Osteocyte (in vitro differentiated cells): ENCODE measurements at places on chromosomes 13 and 19.

GRCh38 chr19:4911314-4911713, 2.0 kb downstream of the UHRF1 start:
- no peak for DNase-seq

- no peak for DNase-seq
These were observed 4.3 kb downstream of the RGCC start for GRCh38 chr13:41461527-41462139.

DNA sequence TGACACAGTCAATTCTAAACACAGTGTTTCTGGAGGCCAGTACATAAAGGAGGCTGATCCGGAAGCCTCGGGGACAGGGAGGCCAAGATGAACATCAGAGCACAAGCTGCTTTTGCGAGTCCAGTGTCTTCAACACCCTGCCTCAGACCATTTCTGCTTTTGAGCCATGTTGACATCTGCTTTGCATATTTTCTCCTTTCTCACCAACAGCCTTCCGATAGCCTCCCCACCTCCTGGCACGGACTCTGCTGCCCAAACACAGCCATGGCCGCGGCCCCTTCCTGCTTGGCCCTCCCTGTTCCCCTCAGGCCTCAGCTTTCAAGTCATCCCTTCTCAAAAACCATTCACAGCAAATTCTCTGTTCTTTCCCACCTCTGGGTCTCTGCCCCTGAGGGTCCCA, 3.6 kb downstream of the LRRC25 start:
- no peak for DNase-seq

DNA sequence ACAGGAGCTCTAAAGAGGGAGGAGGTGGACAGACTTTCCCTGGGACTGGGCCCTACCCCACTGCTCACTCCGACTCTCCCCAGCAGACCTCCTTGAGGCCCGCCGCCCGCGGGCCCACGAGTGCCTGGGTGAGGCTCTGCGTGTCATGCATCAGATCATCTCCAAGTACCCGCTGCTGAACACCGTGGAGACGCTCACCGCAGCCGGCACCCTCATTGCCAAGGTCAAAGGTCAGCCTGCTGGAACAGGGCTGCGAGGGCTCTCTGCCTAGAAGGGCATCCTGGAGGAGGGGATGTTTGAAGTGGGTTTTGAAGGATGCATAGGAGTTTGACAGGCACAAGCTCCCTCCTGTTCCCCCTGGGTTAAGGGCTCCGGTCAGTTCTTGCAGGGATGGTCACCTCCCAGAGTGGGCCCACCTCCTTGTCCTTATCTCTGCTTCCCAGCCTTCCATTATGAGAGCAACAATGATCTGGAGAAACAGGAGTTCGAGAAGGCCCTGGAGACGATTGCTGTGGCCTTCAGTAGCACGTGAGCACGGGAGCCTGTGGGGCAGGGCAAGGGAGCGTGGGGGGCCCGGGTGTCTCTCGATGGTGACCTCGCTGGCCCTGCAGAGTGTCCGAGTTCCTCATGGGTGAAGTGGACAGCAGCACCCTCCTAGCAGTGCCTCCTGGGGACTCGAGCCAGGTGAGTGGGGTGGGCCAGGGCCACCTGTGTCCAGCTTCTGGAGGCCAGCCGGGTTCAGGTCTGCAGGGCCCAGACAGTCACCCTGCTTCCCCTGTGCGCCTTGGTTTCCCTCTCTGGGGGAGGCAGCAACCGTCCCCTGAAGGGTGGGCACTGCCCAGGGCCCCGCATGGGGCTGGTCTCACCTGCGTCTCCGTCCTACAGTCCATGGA, 6.3 kb downstream of the ARHGAP45 start:
- DNase-seq = no peak

DNA sequence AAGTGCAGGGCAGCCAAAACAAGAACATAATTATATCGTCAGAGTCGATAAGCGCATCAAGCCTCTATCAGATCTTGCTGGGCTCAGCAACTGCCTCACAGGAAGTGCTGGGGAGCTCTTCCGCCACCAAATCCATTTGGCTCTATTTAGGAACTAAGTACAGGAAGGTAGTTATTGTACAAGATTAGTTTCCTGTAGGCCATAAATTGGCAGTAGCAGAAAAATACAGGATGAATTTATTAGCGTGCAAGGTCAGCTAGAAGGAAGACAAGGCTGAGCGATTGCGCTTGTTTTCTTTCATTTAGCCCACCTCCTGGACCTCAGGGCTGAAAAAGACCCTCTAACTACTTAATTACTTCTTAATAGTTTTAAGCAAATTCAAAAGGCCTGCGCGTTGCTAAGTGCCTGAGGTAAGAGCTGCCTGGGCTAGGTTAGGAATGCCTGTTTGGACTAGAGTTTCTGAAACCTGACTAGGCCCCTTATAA, 118.5 kb downstream of the IRS2 start:
- no peak for DNase-seq

DNA sequence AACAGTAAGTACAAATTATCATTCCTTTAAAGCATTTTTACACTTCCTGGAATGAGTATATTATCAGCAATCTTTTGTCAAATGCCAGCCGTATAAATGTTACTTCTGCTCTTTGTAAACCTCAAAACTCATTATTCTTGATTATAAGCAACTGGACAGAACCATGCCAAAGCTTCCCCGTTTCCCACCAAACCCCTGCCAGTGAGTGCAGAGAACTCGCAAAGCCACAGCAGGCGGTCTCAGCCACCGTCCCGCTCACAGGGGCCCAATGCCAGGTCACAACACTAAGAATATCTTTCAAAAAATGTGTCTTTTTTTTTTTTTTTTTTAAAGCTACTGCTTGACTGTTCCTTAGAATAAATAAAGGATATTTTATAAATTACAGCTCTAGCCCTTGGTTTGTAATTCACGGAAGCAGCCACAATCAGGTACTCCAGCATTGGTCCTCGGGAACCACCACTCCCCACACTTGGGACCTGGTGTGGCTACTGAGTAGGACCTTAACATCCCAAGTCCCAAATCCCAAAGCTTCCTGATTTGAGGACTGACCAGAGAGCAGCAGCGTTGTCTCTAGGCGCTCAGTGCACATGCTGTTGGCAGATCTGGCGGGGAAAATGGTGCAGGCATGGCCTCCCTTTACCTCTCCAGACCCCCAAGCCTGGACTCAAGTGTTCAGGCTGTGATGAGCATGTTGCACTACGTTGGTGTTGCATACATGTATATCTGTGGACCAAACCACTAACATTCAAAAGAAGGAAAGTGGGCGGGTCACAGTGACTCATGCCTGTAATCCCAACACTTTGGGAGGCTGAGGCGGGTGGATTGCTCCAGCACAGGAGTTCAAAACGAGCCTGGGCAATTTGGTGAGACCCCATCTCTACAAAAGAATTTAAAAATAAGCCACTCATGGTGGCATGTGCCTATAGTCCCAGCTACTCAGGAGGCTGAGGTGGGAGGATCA, 19.0 kb downstream of the KCTD15 start:
- DNase-seq = no peak

DNA sequence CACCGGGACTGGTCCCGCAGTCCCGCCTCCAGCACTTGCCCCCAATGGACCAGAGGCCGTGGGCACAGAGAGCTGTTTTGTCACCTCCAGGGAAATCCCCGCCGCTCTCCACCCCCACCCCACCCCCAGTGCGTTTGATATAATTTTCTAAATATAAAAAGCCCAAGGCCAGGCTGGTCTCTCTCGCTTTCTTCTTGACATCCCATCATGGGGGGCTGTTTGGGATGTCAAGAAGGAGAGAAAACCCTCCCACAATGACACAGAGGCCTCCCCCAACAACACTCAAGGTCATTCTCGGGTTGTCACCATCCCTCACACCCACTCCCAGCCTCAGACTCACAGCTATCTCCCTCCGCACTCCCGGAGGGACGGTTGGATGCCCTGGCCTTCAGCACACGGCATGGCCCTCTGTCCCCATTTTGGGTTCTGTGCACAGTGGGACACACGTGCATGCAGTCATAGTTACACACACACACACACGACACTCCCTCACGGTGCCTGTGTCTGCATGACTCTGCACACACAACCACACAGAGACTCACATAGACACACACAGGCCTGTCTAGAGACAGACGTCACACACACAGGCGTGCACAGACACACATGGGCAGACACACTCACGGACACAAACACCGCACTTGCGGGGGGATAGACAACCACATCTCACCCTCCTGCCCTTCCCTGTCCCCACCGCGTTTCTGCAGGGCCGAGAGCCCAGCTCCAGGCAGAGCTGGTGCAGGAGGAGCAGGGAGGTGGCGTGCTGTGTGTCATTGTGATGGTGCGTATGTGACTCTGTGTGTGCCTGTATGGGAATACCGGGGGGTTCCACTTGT, 4.8 kb upstream of the NFIC start:
- DNase-seq = no peak

DNA sequence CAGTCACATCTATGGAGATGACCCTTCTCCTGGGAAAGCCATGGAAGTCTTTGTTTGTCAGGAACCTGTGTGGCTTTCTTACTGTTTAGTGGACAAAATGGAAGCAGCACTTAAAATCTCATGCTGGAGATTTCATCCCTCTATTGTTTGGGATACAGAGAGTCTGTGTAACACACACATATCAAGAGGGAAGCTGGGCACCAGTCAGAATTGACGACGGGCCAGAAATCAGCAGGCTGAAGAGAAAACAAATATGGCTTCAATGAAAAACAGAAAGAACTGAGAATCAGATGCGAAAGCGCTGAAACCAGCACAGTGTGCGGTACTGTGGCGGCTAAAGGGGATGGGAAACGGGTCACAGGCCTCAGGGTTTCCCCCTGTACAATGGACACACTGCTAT, 72.2 kb upstream of the WASF3 start:
- DNase-seq = no peak

DNA sequence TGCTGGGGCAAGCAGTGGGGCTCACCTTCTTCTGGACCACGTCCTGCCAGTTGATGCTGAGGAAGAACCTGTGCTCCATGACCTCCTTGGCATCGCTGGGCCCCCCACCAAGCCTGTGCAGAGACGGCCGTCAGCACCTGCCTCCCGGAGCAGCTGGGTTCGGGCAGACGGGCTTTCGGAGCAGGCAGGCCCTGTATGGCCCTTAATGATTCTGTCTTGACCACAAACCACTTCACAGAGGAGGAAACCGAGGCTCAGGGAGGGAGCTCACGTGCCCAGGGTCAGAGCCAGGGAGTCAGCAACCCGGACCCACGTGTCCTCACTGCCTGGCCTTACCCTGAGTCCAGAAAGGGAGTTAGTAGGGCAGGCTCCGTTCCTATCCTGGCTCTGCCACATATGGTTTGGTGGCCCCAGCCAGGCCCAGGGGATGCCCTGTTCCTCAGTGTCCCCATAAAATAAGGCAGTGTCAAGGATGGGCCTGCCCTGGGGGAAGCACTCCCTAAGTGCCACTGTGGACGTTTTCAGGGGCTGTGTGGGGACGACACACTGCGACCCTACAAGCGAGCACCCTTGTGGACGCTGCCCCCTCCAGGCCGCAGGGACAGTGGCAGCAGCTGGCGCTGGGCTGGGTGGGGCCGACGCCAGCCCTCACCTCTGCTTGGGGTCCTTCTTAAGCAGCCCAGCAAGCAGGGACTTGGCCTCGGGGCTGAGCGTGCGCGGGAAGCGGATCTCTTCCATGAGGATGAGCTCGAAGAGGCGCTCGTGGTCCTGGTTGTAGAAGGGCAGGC, 8.9 kb upstream of the CCNP start:
- no peak for DNase-seq

DNA sequence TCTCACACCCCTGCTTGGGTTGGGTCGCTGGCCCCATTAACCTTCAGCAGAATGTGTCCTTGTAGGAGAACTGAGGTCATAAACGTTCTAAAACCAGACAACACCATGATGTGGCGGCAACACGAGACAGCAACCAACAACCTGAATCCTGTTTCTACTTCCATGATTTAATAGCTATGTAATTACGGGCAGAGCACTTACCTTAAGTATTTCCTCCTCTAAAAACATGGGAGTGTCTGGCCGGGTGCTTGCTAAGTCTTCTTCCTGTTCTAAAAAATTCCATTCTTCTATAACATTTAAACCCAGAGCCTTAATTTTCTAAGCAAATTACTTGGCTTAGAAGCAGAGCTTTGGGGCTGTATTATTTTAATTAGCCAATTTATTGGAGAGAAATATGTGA, 33.5 kb upstream of the IRS2 start:
- DNase-seq = no peak

- DNase-seq = no peak
These were observed 21.4 kb downstream of the GAS6 start for GRCh38 chr13:113842336-113843062.

DNA sequence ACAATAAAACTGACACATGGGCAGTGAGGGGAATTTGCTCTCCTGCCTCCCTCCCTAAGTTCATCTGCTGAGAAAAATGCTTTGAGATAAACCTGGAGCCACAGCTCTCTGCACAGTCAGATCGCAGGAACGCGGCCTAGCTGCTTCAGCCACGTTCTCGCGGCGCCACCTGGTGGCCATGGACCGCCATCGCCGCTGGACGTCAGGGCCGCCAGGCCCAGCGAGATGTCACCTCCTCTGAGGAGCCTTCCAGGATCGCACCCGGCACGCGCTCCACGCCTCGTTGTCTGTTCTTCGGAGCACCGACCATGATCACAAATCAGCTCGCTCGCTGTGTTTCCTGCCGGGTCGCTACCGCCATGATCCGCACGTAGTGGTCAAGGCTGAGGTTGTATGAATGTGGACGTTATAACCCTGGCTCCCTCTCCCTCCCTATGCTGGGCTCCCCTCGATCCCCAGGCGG, 20.6 kb upstream of the USP29 start:
- no peak for DNase-seq

- no peak for DNase-seq
These were observed 20.1 kb downstream of the N4BP2L1 start for GRCh38 chr13:32407854-32408253.

DNA sequence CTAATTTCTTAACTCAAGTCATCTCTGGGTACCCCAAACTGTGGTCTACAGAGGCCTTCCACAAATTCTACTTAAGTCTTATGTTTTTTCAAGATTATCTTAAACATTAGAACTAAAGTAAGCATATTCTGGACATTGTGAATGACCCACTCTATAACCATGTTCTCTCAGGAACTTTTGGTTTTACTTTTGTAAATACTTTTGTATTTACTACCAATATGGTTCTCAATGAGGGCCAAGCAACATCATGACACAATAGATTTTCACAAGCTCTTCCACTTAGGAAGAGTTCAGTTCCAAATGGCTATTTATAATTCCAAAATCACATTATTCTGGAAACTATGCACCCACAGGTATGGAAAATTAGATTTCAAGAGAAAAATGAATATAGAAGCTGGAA, 10.8 kb downstream of the DIAPH3 start:
- no peak for DNase-seq

DNA sequence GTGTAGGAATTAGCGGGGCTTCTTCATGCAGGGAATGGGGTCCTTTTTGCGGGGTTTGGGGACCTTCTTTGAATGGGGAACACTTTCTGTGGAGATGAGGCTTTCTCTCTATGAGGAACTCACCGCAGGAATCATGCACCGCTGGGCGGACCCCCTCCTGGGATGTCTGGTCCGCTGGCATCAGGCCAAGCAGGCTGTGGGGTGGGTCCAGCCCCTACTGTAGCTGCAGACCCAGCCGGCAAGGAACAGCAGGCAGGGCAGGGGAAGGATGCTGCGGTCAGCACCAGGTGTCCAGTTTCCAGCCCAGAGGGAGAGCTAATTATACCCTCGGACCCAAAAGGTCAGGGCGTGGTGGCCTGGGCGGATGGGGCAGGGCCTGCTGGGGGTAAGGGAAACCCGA, 1.8 kb downstream of the MYBPC2 start:
- no peak for DNase-seq

- no peak for DNase-seq
These were observed 6.8 kb downstream of the TRAPPC6A start for GRCh38 chr19:45171211-45171623.
